ENCODE measurements at places on chromosomes 12 and 14. TPM values are rescaled to one million over a fixed set of nuclear protein-coding genes. Genes with fewer than 3 reads are reported as not detected.

- peak; percentile 17 for ATAC-seq
Observed at GRCh38 chr14:90487031-90487430, 90.2 kb downstream of the CALM1 start.

DNA sequence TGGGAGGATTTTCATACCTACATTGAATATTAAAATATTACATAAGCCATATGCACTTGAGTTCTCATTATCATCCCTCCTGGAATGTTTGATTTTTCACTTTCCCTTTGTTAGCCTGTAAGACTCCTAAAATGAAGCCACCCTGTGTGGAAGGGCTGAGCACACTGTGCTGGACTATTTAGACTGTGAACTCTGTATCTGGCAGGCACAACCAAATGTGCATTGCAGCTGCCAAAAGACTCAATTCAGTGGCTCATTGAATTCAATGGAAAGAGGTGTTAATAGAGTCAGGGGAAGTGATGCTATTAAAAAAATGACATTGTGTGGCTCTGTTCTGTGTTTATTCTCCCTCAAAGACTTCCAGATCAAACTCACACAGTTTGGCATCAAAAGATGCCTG lies 111.1 kb downstream of the SMOC1 start:
- ATAC-seq: no peak

Gene SMIM41
- not detected for total RNA-seq

DNA sequence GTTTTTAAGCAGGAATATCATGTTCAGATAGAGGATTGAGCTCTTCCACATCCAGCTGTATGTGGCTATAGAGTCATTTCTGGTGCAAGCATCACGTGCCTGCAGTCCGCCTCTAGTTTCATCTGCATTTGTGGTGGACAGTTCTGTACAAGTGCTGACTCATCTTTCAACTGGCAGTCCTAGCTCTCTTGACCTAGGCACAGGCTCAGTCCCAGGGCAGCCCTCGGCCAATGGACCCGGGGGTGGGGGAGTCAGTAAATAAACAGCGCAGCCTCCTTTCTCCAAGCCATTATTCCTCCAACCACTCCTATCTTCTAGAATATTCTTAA lies 41.8 kb upstream of the FRMD6 start:
- peak; percentile 46 for ATAC-seq

- ATAC-seq: no peak
Observed at GRCh38 chr12:46154221-46154985, 114.4 kb downstream of the SLC38A1 start.

- ATAC-seq: peak; percentile 92
Observed at GRCh38 chr14:95157327-95158189, at the start of gene DICER1. Gene DICER1 (minus strand): TSS chr14:95157529. CDS start chr14:95133458, 24,071 bp downstream.

DNA sequence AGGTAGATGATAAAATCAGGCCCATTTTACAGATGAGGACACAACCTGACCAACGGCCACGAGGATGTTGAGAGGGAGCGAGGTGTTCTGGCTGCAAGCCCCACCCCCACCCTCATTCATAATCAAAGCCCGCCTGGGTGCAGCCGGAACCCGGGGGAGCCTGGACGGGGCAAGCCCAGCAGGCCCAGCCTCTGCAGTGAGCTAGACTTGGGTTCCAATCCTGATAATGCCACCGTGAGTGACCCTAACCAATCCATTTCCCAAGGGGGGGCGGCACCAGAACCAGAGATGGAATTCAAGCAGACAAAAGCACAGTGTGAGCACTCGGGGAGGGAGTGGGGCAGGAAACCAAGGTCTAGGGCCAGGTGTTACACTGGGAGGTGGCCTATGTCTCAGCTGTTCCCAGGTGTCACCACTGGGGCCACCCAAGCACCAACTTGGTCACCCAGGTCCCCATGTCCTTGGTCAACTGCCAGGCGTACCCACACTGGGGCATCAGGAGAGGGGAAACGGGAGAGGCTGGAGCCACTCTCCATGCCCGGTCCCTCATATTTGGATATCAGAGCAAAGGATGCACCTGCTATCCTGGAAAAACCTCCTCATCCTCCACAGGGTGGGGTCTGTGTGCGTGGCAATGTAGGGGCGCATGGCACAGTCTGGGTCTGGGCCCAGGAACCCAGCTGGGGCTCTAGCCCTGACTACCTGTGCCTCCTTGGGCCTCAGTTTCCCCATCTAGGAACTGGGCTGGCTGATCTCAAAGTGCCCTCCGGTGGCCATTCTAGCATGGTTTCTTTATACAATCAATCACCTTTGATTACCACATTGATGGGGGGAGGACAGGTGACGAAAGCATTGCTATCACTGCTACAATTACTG lies 58.4 kb downstream of the FAM222A start:
- no peak for ATAC-seq

Gene PLEKHG7
- 0.19 TPM for total RNA-seq

DNA sequence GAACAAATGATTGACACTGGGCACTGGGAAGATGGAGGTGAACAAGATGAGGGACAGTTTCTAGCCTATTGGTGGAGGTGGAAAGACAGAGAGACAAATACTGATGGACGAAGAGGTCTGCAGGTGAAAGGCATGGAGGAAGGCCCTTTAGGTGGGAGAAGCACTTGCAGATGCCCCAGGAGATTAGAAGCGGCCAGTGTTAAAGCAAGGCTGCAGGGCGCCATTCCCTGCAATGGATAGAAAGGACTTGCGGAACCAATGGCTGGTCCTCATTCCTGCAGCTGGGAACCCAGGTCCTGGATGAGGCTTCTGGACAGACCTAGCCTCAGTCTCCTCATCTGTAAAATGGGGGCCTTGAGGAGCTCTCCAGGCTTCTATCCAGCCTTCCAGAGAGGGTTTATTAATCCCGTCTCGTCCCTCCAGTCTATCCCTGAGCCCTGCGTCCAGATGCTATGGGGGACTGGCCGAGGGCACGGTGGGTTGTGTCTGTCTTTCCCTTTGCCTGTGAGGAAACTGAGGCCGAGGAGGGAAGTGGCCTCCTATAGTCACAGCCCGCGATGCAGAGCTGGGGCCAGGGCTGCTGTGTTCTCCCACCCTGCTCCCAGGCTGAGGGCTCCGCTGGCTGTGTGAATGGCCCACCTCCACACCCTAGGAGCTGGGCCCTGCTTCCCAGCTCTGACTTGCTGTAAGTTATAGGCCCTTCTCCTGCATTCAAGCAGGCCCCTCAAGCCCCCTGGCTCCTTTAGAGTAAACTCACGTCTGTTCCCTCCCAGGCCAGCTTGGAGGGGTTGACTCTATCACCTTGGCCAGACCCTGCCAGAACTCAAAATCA lies 33.0 kb downstream of the CYP46A1 start:
- no peak for ATAC-seq

- no peak for ATAC-seq
Observed at GRCh38 chr12:117113231-117113630, 14.0 kb upstream of the TESC start.

- no peak for ATAC-seq
Observed at GRCh38 chr12:4289998-4290790, 16.6 kb downstream of the CCND2 start.

Gene TAS2R42
- total RNA-seq: not detected

Gene TTC8
- total RNA-seq: 18.3 TPM

- ATAC-seq: no peak
Observed at GRCh38 chr12:32826807-32827412, 69.7 kb downstream of the PKP2 start.

GRCh38 chr12:131052929-131053328 lies 99.2 kb downstream of the ADGRD1 start:
- ATAC-seq: peak; percentile 34

Gene PLEKHD1
- total RNA-seq: 0.33 TPM

Gene NRL
- 2.6 TPM for total RNA-seq

- no peak for ATAC-seq
Observed at GRCh38 chr12:82028772-82029171, 269.6 kb upstream of the PPFIA2 start.

Gene ZDHHC22
- total RNA-seq: 7.6 TPM

- no peak for ATAC-seq
Observed at GRCh38 chr14:50530794-50531365, 1.5 kb downstream of the MAP4K5 start.

GRCh38 chr12:531951-532585 lies 72.3 kb downstream of the B4GALNT3 start:
- no peak for ATAC-seq

DNA sequence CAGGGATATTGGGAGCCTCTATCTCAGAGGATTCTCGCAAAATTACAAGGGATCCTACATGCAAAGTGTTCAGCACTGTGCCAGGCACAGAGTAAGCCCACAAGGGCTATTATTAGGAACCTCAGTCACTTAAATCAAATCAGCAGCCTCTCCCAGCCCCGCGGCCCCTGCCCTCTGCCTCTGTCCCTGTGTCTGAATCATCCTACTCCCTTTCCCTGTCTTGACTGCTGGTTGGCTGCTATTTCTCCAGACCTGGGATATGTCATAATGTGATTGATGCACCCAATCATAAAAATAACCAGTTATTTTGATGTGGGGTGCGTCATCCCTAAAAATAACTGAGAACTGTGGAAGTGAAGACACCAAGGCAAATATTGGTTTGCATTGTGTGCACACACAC lies 176.3 kb downstream of the KSR2 start:
- ATAC-seq: no peak

GRCh38 chr12:101356794-101357193 lies 50.8 kb downstream of the ARL1 start:
- no peak for ATAC-seq

DNA sequence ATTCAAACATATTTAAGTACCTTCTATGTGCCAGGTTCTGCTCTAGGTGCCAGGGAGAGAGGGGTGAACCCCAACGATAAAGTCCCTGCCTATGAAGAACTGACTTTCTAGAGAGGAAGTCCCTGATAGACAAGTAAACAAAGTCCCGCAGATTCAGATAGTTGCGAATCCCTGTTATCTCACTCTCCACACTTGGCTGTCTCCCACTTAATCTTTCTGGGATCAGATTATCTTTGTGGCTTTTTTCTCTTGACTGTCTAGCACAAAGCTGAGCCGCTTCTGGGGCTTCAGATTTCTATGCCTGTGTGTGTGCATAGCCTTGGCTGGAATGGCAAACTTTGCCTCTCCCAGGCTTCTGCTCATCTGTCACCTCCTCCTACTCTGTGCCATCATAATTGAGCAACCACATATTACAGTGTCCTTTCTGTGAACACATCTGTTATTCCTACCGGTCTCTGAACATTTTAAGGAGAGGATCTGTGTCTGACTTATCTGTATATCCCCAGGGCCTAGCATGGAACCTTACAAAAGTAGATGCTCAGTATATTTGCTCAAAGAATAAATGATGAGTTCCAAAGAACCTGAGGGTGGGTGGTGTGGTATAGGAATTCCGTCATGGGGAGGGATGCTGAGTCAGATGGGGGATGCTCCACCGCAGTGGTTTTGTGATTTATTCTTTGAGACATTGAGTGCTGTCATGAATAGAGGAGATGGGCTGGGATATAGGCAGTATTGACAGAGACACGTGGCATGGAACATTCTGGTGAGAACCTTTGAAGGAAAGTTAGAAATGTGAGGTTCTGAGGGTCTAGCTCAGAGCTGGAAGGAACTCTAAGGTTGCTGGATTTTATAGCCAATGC lies 28.5 kb downstream of the RGS6 start:
- no peak for ATAC-seq

Gene LMNTD1
- not detected for total RNA-seq

GRCh38 chr14:51335531-51335930 lies 95.5 kb downstream of the TMX1 start:
- ATAC-seq: no peak

Gene RND1
- total RNA-seq: 9.0 TPM

DNA sequence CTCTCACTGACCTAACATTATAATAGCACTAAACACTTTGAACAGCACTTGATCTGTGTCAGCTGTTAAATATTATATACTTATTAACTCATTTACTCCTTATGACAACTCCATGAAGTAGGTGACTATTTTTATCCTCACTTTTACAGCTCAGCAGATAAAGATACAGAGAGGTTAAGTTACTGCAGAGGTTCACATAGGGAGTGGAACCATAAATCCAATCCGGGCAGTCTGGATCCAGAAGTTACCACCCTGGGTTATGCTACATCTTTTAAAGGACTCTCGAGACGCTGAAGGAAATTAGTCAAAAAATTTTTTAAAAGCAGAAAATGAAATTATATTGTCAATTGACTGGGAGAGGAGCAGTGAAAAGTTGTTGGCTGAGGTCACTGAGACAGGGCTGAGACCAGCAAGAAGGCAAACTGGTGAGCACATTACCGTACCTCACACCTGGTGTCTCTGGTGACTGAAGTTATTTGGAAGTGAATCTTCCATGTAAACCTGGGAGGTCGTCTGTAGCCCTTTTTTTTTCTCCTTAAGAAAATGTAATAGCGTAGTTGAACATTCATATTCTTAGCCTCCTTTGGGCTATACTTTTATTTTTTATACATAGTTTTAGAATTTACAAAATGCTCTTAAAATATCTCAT lies 1.2 kb upstream of the RIMKLB start:
- ATAC-seq: no peak

- peak; percentile 97 for ATAC-seq
Observed at GRCh38 chr14:35231207-35231760, 60.9 kb upstream of the PSMA6 start.

Gene DTX3
- total RNA-seq: 2.8 TPM

- ATAC-seq: no peak
Observed at GRCh38 chr14:65156568-65157366, 54.5 kb upstream of the MAX start.

DNA sequence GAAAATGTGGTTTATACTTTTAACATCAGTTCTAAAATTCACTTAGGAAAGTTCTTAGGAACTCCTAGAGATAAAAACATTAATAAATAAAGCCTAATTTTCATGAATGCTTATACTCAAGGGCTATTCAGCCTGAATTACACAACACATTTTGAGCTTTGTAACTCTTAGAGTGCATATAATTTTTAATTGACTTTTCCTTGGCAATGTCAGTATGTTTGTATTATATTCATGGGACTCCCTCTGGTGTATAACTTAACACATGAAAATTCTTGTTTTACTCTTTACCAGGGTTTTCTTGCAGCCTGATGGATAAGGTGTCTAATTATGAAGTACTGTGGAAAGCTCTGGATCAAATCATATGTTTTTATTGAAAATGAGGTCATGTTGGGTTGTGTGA lies 150.6 kb upstream of the HMGA2 start:
- no peak for ATAC-seq

GRCh38 chr12:64780132-64780530 lies 20.9 kb upstream of the GNS start:
- no peak for ATAC-seq

GRCh38 chr14:72864712-72865365 lies 29.1 kb downstream of the DPF3 start:
- ATAC-seq: no peak
